Esophagus muscularis mucosa (tissue), 4 donors: ENCODE measurements at places on chromosomes 13 and 19. TPM values are rescaled to one million over a fixed set of nuclear protein-coding genes. Genes with fewer than 3 reads are reported as not detected.

GRCh38 chr19:30784850-30785457 lies 412.8 kb downstream of the ZNF536 start:
- peak; percentile 89 for DNase-seq

Gene SNRPD2
- 107 TPM for total RNA-seq

Gene FBN3
- not detected for total RNA-seq

DNA sequence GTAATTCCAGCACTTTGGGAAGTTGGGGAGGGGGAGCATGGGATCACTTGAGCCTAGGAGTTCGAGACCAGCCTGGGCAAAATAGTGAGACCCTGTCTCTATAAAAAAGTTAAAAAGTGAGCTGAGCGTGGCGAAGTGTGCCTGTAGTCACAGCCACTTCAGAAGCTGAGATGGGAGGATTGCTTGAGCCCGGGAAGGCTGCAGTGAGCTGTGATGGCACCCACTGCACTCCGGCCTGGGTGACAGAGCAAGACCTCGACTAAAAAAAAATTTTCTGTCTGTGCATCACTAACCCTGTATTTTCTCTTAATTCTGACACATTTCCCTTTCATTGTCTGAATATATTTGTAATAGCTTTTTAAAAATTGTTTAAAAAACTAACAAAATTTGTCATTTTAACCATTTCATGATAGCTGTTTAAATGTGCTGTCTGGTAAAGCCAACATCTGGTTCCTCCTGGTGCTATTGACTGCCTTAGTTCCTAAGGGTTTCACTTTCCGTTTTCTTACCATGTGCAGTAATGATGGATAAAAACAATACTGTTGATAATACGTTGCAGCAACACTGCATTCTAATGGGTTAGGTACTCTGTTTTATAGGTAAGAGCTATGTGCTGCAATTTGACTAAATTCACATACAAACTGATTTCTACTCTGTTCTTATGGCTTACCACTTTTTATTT lies 29.7 kb downstream of the LATS2 start:
- DNase-seq = no peak

Gene TSPAN16
- total RNA-seq = not detected

GRCh38 chr19:35889370-35890112 lies 10.8 kb downstream of the NFKBID start:
- DNase-seq = no peak

- DNase-seq = no peak
These were observed 15.8 kb downstream of the BRD4 start for GRCh38 chr19:15316498-15316897.

DNA sequence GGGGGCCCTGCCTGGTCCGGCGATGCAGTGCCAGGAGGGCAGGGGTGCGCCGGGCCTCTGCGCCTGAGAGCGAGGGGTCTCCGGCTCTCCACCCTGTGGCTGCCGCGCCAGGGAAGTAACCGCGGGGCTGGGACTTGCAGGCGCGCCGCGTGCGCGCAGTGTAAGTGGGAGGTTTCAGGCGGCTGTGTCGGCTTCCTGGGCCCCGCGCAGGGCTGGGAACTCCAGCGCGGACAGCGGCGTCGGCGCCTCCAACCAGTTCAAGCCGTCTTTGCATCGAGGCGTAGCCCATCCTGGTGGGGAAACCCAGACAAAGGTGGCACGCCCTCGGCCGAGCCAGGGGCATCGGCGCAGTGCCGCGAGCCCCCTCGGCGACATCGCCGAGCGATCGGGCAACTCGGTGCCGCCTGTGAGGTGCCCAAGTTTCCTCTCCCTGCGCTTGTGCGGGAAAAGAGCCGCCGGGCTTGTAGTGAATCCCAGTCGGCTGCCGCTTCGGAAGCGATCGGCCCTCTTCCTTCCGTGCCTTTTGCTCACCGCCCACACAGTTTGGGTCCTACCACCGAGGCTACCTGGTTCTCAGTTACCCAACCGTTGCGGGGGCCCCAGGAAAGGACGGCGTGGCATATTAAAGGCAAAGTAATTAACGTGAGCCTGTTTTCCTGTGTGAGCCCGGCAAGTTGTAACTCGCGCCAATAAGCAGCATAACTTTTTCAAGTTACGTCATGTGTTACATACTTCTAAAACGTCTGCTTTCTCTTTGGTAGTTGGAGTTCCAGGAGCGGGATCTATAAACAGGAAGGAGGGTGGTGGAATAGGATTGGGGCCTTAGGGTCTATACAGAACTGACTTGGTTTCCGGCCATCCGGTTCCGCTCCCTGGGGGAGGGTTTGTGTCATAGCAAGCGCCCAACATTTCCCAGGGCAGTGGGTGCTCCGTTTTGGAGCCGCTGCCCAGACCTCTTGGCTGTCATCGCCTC lies 1.2 kb downstream of the LRCH1 start:
- DNase-seq = no peak
